Breast epithelium (tissue), 4 donors: ENCODE measurements at places on chromosomes 7 and 10. TPM values are rescaled to one million over a fixed set of nuclear protein-coding genes. Genes with fewer than 3 reads are reported as not detected.
A peak's percentile ranks its signal among the peaks of the same experiment; 100 is the strongest.

Gene WBP1L
- 174 TPM for total RNA-seq

GRCh38 chr7:73387221-73387828 lies 46.3 kb upstream of the FZD9 start:
- H3K4me1 ChIP-seq: no peaks in the 10 kb centered on the region
- no peak for DNase-seq
- H3K27me3 ChIP-seq: no peaks in the 10 kb centered on the region
- no peak overlapping the region for H3K4me3 ChIP-seq
- no peak overlapping the region for H3K27ac ChIP-seq

DNA sequence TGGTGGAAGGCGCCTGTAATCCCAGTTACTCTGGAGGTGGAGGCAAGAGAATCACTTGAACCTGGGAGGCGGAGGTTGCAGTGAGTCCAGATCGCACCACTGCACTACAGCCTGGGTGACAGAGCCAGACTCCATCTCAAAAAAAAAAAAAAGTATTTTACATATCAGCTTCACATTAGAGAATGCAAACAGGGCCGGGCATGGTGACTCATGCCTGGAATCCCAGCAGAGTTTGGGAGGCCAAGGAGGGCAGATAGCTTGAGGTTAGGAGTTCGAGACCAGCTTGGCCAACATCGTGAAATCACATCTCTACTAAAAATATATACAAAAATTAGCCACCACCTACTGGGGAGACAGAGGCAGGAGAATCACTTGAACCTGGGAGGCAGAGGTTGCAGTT lies 31.6 kb downstream of the USP54 start:
- no peak overlapping the region for H3K27ac ChIP-seq
- H3K4me3 ChIP-seq: no peak overlapping the region
- H3K27me3 ChIP-seq: no peaks in the 10 kb centered on the region
- H3K4me1 ChIP-seq: no peaks in the 10 kb centered on the region
- H3K36me3 ChIP-seq: no peaks in the 10 kb centered on the region

DNA sequence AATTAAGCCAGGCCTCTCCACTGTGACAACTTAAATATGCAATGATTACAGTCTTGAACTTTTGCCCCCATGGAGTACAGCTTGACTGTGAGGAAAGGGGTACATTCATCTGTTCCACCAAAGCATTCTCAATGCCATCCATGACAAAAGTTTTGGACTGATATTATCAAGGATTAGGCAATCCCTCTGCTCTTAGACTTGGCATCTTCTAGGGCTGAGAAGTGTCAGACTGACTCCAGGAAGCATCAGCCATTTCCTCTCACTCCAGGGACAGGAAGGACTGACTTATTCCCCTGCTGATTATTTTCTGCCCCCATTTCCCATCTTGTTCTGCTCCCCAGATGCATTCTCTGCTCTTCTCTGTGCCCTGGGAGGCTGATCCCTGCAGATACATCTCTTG lies 69.7 kb downstream of the ZNF365 start:
- no peak overlapping the region for H3K27ac ChIP-seq
- no peaks in the 10 kb centered on the region for H3K36me3 ChIP-seq
- no peak for DNase-seq
- H3K27me3 ChIP-seq: no peaks in the 10 kb centered on the region

GRCh38 chr10:19819419-19820033 lies 3.3 kb downstream of the PLXDC2 start:
- no peaks in the 10 kb centered on the region for H3K4me1 ChIP-seq
- no peak for DNase-seq
- H3K27ac ChIP-seq: peak overlapping the region; percentile 89

- H3K27me3 ChIP-seq: no peaks in the 10 kb centered on the region
- H3K4me3 ChIP-seq: no peak overlapping the region
- peak; percentile 50 for DNase-seq
Measured at GRCh38 chr10:46550076-46550790, 6.2 kb downstream of the GPRIN2 start.

GRCh38 chr7:116802746-116803152 lies 59.6 kb upstream of the CAPZA2 start:
- no peak overlapping the region for H3K4me3 ChIP-seq
- H3K36me3 ChIP-seq: no peaks in the 10 kb centered on the region
- H3K27me3 ChIP-seq: no peaks in the 10 kb centered on the region
- peaks cover 5% of the 10 kb centered on the region for H3K4me1 ChIP-seq

DNA sequence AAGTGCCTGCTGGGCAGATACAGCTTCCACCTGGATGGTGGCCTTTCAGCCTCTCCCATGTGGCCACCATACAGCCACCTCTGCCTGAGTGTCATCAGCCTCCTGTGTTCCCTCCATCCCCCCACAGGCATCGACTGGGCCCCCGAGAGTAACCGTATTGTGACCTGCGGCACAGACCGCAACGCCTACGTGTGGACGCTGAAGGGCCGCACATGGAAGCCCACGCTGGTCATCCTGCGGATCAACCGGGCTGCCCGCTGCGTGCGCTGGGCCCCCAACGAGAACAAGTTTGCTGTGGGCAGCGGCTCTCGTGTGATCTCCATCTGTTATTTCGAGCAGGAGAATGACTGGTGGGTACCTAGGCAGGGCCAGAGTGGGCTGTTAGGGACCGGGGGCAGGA lies 13.4 kb downstream of the ARPC1B start:
- no peak overlapping the region for H3K4me3 ChIP-seq
- no peak overlapping the region for H3K27ac ChIP-seq
- no peak for DNase-seq
- H3K36me3 ChIP-seq: no peaks in the 10 kb centered on the region
- H3K4me1 ChIP-seq: no peaks in the 10 kb centered on the region
- H3K27me3 ChIP-seq: no peaks in the 10 kb centered on the region

Gene ANKRD7
- total RNA-seq: 0.73 TPM

GRCh38 chr10:61342858-61343572 lies 110.2 kb downstream of the TMEM26 start:
- H3K27me3 ChIP-seq: no peaks in the 10 kb centered on the region
- no peak for DNase-seq
- no peak overlapping the region for H3K27ac ChIP-seq
- no peaks in the 10 kb centered on the region for H3K36me3 ChIP-seq
- no peaks in the 10 kb centered on the region for H3K4me1 ChIP-seq

GRCh38 chr10:80908611-80909010 lies 370.9 kb downstream of the SH2D4B start:
- DNase-seq: no peak
- H3K27me3 ChIP-seq: no peaks in the 10 kb centered on the region
- no peak overlapping the region for H3K4me3 ChIP-seq
- no peaks in the 10 kb centered on the region for H3K4me1 ChIP-seq
- no peaks in the 10 kb centered on the region for H3K36me3 ChIP-seq

Gene LMTK2
- total RNA-seq: 16.7 TPM

- H3K4me3 ChIP-seq: no peak overlapping the region
- no peak overlapping the region for H3K27ac ChIP-seq
- DNase-seq: no peak
- H3K4me1 ChIP-seq: no peaks in the 10 kb centered on the region
Measured at GRCh38 chr10:74875068-74875467, 48.7 kb downstream of the KAT6B start.

DNA sequence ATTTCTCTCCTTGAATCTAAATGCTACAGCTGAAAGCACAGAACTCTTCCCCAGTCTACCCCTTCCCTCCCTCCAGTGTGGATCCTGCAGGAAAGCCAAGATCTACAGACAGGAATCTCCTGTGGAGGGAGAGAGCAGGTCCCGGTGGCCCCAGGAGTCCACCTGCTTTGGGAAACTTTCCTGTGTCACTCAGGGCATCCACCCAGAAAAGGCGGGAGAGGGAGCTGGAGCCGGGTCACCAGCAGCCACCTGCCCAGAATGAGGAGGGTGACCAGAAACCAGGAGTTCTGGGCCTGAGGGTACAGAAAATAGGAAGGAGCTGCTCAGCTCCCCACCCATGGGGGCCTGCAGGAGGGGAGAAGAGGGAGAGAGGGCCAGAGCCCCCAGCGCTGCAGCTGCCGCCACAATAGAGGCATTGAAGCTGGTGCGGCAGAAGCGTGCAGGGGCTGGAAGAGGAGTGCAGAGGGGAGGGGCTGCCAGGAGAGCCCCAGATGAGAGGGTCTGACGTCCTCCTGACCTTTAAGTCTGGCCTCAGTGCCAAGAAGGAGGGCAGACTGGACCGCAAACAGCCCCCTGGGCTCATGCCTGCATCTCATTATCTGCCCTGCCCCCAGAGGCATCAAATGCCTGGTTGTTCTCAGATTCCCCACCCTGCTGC lies 56.3 kb upstream of the TMEM72 start:
- no peaks in the 10 kb centered on the region for H3K36me3 ChIP-seq
- no peaks in the 10 kb centered on the region for H3K27me3 ChIP-seq
- H3K4me3 ChIP-seq: no peak overlapping the region
- DNase-seq: no peak
- H3K4me1 ChIP-seq: no peaks in the 10 kb centered on the region

Gene MOSPD3
- 11.8 TPM for total RNA-seq

DNA sequence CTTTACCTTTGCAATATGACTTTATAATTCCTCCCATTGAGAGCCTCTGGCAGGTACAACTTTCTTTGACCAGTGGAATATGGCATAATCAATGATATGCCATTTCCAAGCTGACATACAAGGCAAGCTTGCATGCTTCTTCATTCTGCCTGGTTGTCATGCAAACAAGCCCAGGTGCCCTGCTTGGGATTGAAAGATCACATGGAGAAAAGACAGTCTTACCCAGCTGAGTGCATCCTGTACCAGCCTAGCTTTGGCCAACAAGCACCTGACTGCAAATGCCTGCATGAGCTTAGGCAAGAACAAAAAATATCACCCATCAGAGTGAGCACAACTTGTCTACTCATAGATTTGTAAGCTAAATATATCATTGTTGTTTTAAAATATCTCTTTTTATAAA lies 82.9 kb upstream of the KCND2 start:
- H3K4me3 ChIP-seq: no peak overlapping the region
- no peak for DNase-seq
- H3K27ac ChIP-seq: no peak overlapping the region
- H3K36me3 ChIP-seq: no peaks in the 10 kb centered on the region
- no peaks in the 10 kb centered on the region for H3K4me1 ChIP-seq
- H3K27me3 ChIP-seq: no peaks in the 10 kb centered on the region

Gene SLC18A3
- not detected for total RNA-seq

- peak; percentile 48 for DNase-seq
- peak within 1 kb of the TSS; percentile 95 for H3K4me3 ChIP-seq
- no peaks in the 10 kb centered on the region for H3K4me1 ChIP-seq
- no peaks in the 10 kb centered on the region for H3K27me3 ChIP-seq
- peak within 1 kb of the TSS; percentile 97 for H3K27ac ChIP-seq
- no peaks in the 10 kb centered on the region for H3K36me3 ChIP-seq
Measured at GRCh38 chr10:89414146-89414878, at the start of gene IFIT5. IFIT5 (plus strand) TSS chr10:89414568; CDS start chr10:89414799, 231 bp downstream.

DNA sequence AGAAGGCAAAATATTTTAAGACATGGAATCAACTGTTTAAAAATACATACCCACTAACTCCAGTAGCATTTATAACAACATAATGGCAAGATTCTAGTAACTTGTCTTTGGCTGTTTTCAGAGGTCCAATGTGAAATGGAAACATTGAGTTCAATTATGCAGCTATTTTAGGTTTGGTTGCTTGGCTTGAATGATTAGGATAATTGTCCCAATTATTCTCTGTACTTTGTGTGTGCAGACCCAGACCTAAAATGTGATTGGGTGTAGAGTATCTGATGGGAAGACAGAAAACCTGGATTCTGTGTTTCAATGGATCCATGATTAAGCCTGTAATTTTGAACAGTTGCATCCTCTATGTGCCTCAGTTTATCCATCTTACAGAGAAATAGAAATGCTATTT lies 392.7 kb upstream of the NFE2L3 start:
- DNase-seq: no peak
- H3K36me3 ChIP-seq: no peaks in the 10 kb centered on the region
- no peak overlapping the region for H3K4me3 ChIP-seq
- no peaks in the 10 kb centered on the region for H3K4me1 ChIP-seq
- H3K27me3 ChIP-seq: no peaks in the 10 kb centered on the region

DNA sequence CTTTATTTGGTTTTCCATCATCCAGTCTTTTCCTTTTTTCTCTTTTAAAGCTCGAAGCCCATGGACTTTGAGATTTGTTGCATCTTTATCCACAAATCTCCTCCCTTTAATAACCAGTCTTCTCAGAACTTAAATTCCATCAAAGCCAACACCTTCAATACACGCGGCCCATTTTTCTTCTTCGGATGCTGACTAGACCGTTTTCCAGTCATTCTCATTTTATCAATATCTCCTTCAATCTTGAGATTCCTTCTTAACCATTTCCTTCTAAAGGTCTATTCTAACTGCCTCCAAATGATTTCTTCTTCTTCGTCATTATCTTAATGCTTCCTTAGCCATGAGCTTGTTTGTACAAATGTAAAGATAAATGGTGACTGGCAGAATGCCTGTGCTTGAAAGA lies 173.5 kb downstream of the BAMBI start:
- DNase-seq: no peak
- no peaks in the 10 kb centered on the region for H3K36me3 ChIP-seq
- H3K4me3 ChIP-seq: no peak overlapping the region

Gene SEMA4G
- total RNA-seq: 2.9 TPM

Gene MRLN
- not detected for total RNA-seq

Gene TEX36
- not detected for total RNA-seq

- no peaks in the 10 kb centered on the region for H3K36me3 ChIP-seq
- no peaks in the 10 kb centered on the region for H3K4me1 ChIP-seq
- H3K27me3 ChIP-seq: no peaks in the 10 kb centered on the region
- no peak overlapping the region for H3K4me3 ChIP-seq
- no peak overlapping the region for H3K27ac ChIP-seq
Measured at GRCh38 chr10:119237722-119238436, 30.5 kb downstream of the GRK5 start.

Gene STOX1
- 17.3 TPM for total RNA-seq

Gene PRR15
- total RNA-seq: 0.64 TPM

DNA sequence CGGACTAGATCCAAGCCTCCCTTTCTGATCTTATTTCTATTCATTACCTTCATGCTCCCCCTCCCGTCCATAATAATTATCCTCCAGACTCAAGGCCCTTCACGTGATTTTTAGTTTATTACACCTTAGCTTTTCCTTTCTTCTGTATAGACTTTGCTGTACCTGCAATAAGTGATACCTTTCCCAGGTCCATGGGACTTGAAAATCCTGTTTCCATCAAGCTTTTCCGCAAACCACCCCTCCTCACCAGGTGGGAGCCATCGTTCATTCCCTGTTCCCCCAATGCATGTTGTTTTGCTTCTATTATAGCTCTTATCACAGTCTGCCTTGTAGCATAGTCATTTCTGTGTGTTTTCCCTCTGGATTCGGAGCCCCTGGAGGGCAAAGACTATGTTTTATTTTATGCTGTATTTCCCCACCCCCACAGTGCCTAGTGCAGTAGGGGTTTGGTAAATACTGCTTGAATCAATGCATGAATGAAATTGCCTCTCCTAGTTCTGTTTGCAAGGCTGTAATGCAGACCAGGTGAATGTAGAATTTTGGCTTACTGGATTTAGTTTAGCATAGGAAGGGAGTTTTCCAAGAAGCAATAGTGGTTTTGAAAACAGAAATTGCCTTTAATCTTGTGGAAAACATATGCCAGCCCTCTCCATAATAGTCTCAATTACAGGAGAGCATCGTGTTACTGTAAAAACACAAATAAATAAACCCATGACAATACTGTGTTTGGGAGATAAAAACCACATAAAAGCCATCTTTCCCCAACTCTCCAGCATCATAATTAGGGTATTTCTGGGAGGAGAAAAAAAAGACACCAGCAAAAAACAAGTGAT lies 213.4 kb downstream of the AUTS2 start:
- H3K27me3 ChIP-seq: no peaks in the 10 kb centered on the region
- H3K36me3 ChIP-seq: no peaks in the 10 kb centered on the region
- H3K27ac ChIP-seq: no peak overlapping the region
- H3K4me3 ChIP-seq: no peak overlapping the region

GRCh38 chr7:64223366-64223765 lies 4.9 kb upstream of the ZNF679 start:
- no peak overlapping the region for H3K4me3 ChIP-seq
- no peak for DNase-seq
- H3K4me1 ChIP-seq: no peaks in the 10 kb centered on the region
- no peak overlapping the region for H3K27ac ChIP-seq
- H3K36me3 ChIP-seq: no peaks in the 10 kb centered on the region
- H3K27me3 ChIP-seq: no peaks in the 10 kb centered on the region
